ENCODE measurements at places on chromosomes 4 and X. TPM values are rescaled to one million over a fixed set of nuclear protein-coding genes. Genes with fewer than 3 reads are reported as not detected.

DNA sequence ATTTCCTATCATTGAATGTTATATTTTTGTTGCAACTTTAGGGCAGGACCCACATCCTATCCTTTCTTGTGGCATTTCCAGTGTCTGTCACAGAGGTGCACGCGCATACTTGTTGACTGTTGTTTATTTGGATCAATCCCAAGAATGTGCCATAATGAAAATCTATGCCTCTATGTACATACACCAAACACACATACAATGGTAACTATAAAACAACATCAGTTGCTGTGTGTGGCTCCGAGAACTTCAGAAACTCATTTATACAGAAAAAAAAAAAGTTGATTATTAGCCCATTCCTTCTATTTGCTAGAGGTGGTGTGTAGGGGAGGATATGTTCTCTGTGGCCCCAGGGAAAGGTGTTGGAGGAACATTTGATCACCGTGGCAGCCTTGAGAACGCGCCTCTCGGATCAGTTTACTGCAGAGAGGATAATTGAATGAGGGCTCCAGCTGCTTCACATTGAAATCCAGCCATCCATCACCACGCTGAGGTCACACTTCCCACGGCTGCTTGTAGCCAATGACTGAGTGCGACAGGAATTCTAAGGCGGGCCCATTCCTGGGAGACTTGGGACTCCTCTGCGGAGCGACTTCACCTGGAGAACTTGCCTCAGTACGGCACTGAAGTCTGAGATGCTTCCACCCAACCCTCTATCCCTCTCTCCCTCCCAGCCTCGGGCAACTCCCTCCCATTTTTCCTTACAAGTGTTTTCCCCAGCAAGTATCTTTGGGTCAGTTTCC is 19.5 kb downstream of the SMPX start:
- H3K27ac ChIP-seq, result no peak overlapping the region
- no peaks in the 10 kb centered on the region for H3K36me3 ChIP-seq
- H3K27me3 ChIP-seq, result no peaks in the 10 kb centered on the region
- no peaks in the 10 kb centered on the region for H3K4me1 ChIP-seq
- no peak for ATAC-seq

GRCh38 chrX:152177052-152177451 is 38.7 kb upstream of the MAGEA10 start:
- no peaks in the 10 kb centered on the region for H3K36me3 ChIP-seq
- H3K4me3 ChIP-seq, result no peak overlapping the region
- H3K27ac ChIP-seq, result no peak overlapping the region
- no peaks in the 10 kb centered on the region for H3K4me1 ChIP-seq
- ATAC-seq, result no peak
- H3K27me3 ChIP-seq, result no peaks in the 10 kb centered on the region

The FABP2 gene
- not detected for total RNA-seq

The GLOD5 gene
- not detected for total RNA-seq

The GAGE12F gene
- total RNA-seq, result not detected
